ENCODE measurements at places on chromosomes 2 and 18.

DNA sequence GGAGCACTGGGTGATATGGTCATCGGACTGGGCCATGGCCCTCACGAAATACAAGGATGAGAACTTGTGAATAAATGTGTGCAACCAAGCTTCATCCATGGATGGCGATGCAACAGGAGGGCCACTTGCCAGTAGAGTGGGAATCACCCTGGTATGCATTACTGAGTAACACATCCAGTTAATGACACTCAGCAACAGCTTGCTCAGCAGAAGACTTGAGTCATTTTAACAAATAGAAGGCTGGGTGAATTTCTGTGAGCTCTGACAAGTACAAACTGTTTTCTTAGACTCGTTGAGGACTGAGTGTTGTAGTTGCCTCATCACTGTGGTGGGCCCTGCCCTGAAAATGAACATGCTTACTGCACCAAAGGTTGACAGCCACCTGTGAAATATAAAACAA, 221.6 kb downstream of the NCKAP5 start:
- DNase-seq: no peak

GRCh38 chr2:56192664-56193305, 9.0 kb downstream of the CCDC85A start:
- no peak for DNase-seq

GRCh38 chr18:51398104-51398503, 200.6 kb upstream of the MEX3C start:
- DNase-seq: no peak

- DNase-seq: no peak
Measured at GRCh38 chr2:86624267-86624547, 542 bp upstream of the RNF103 start.

Data from glomerular endothelial cell (primary cell).